ENCODE measurements at places on chromosomes 7 and 10.

DNA sequence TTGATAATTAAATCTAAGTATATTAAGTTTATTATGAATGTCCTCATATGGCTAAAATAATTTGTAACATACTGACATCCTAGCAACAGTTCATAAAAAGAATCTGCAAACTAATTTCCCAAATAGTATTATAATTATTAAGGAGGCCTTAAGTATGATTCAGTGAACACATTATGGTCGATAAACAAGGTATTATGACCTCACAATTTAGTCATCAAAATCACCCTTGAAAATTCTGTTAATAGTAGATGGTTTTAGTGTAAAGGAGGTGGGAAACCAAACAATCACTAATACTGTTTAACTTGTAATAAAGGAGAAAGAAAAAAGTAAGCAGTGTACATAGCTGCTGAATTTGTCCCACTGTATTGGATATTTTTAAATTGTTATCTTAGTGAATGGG lies 2.1 kb downstream of the ETV1 start:
- no peak for DNase-seq

DNA sequence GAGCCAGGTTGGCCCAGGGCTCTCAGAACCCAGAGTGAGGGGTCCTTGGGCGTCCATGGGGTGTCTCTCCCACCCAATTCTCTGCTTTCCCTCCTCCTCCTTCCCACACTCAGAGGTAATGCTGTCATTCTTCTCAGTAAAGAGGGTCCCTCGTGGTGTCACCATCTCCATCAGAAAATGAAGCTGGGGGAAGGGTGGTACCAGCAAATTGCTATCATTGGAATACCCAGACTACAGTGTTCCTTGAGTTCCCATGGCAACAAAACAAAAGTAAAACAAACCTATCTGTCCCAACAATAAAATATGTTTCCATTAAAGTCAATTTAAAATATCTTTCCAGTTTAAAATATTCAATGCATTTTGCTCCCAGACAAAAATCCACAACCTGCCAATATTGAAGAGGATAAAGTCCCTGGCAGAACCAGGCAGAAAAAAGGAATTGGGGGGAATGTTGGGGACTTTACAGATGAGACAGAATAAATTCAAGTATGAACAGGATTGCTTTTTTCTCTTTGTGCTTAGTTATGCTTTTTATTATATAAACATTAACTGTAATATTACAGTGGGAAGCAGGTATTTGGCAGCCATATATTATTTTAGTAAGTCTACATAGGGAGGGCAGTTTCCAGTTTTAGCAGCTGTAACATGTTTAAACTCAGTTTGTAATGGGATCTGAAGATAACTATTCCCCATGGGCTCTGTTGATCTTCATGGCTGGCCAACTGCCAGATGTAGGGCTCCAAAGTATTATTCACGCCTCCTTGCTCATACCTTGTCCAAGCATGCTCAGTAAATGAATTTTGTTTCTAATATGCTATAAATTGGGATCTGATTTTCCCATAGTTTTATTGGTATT lies 182.1 kb downstream of the ARID5B start:
- peak; percentile 91 for DNase-seq

- no peak for DNase-seq
Observed at GRCh38 chr10:91761721-91762120, 36.5 kb upstream of the TNKS2 start.

DNA sequence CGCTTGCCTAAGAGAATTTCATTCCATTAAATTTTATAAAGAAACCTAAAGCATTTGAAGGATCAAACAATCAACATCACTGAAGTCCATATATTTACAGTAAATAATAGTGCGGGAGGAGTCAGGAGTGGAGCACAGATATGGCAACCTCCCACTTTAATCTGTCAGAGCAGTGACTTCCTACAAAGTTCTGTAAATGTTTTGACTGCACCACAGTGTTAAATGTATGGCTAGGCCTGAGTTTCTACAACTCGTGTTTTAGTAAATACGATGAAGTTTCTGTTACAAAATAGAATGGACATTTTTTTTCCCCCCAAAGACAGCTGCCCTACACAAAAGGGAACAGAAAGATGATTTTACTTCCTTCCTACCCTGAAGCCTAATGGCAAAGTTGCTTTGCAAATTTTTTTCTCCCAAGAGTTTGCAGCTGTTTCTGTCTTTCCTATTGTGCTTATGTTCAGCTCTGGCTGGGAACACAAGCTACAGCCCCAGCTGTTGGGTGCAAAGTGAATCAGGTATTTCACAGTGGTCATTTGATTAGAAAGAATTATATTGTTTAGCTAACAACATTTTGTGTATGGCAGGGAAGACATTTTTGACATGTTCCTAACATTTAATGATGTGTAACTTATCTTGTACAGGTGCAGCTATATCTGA lies 62.1 kb downstream of the MET start:
- no peak for DNase-seq

- DNase-seq, result no peak
Observed at GRCh38 chr7:92834507-92835260, 1.7 kb downstream of the CDK6 start.

DNA sequence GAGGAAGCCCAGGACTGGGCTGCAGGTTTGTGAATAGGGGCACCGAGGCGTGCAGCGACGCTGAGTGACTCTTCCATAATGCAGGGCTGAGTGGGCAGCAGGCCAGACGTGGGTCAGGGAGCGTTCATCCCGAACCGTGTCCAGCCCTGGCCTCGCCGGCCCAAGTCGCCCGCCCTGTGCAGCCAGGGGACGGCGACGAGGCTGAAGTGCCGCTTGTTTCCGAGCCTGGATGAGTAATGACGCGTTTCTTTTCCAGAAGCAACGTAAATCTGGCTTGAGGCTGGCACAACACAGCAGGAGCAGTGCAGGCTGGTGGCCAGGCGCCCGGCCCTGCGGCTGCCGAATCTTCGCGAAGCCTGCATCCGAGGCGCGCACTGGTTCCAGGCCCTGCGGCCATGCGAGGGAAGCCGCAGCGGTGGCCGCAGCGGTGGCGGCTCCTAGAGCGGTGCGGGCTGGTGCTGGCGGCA lies 74.0 kb upstream of the SEC61G start:
- no peak for DNase-seq

- no peak for DNase-seq
Observed at GRCh38 chr7:33762151-33762910, 143.0 kb upstream of the BMPER start.

GRCh38 chr10:124181656-124182055 lies 88.3 kb upstream of the CHST15 start:
- DNase-seq, result no peak

DNA sequence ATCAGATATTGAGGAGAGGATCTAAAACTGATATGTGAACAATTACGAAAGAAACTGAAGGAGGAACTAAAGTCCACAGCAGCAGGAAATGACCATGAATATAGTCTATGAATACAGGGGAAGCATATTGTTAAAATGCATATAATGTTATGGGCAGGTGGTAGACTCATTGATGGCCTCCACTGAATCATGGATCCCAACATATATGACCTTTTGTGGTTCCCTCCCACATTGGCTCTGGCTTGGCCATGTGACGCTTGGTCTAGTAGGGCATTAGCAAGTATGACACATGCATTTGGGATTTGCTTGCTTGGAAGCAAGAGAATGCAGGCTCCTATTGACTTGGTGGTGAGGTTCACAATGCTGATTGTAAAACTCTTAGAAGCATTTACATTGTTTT lies 55.2 kb upstream of the RAB18 start:
- DNase-seq, result peak; percentile 41

- no peak for DNase-seq
Observed at GRCh38 chr7:5183155-5183554, 6.9 kb upstream of the WIPI2 start.

- peak; percentile 98 for DNase-seq
Observed at GRCh38 chr10:58157076-58157766, 110.5 kb downstream of the IPMK start.

DNA sequence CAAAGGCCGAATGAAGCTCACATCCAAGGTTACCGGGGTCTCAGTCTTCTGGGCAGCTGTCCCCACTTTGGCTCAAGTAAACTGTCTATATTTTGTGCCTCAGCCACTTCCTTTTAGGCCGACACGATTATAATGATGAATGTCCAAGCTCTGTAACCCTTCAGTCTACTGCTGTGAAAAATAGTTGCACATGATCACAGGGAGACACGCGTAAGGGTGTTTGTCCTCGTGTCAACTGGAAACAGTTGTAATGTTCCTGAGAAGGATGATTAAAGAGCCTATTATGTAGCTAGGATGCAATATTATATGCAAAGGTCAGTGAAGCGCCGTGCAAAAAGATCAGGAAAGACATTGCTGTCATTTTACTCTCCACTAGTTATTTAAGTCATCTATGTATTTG lies 559.9 kb downstream of the SDK1 start:
- DNase-seq, result no peak

GRCh38 chr10:80739328-80739727 lies 201.6 kb downstream of the SH2D4B start:
- DNase-seq, result no peak

- DNase-seq, result no peak
Observed at GRCh38 chr10:63634488-63635065, 113.4 kb downstream of the REEP3 start.

- DNase-seq, result no peak
Observed at GRCh38 chr7:90172121-90172520, 17.9 kb downstream of the STEAP1 start.

DNA sequence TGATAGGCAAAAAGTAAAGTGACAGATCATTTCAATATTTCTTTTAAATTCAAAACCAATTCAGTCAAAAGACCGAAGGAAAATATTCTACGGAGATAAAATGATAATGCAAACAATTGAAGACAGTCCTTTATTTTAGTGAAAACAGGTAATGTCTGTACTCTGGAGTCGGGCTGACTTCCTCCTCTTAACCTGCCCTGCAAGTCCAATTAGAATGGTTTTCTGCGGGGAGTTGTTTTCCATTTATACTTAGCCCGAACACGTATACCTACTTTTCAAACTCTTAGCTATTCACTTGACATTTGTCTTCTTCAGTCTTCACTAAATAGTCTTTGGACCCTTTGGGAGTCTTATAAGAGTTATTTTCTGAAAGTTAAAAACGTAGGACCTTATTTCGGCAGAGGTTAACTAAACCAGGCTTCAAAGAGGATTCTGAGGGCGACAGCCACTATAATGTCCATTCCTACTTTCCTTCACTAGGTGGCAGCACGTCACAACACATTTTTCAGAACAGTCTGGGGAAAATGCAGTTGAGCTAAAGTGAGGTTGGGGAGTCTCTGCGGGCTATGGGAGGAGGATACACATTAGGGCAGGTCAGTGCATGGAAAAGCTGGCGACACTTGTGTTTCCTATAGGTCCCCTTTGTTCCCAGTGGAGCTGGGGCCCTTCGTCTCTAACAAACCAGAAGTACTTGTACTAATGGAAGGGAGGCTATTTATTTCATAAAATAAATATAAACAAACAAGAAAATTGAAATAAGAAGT lies 472.0 kb downstream of the KCNMA1 start:
- peak; percentile 69 for DNase-seq

- no peak for DNase-seq
Observed at GRCh38 chr7:45130910-45131309, 19.4 kb upstream of the TBRG4 start.

DNA sequence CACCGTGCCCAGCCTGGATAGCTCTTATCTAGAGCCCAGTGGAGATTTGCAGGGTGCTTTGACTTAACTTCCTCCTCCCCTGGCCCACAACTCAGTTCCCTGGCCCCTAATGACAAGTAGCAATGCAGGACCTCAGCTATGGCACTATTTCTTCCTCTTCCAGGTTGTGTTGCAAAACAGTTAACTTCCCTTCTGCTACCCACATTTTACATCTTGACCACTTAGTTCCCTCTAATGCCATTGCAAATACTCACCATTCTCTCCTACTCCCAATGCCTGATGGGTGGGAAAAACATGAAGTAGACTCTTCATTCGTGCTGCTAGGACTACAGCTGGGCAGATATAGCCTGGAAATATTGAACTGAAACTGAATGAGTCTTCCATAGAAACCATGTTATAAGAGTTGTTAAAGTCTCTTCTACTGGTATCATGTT lies 39.1 kb upstream of the FGL2 start:
- DNase-seq, result no peak

- DNase-seq, result no peak
Observed at GRCh38 chr7:131031099-131031868, 296.4 kb upstream of the MKLN1 start.

- no peak for DNase-seq
Observed at GRCh38 chr10:13740461-13740860, 153.7 kb downstream of the PRPF18 start.

GRCh38 chr10:95741807-95742467 lies 14.0 kb upstream of the ENTPD1 start:
- DNase-seq, result peak; percentile 91

GRCh38 chr7:120218712-120219111 lies 54.3 kb upstream of the KCND2 start:
- peak; percentile 56 for DNase-seq

GRCh38 chr7:101754424-101755159 lies 62.8 kb upstream of the CUX1 start:
- DNase-seq, result peak; percentile 65

- no peak for DNase-seq
Observed at GRCh38 chr10:84499846-84500245, 171.5 kb downstream of the CCSER2 start.
